B cell (primary cell): ENCODE measurements at places on chromosomes 12 and 14. TPM values are rescaled to one million over a fixed set of nuclear protein-coding genes. Genes with fewer than 3 reads are reported as not detected.

The FAM90A1 gene
- 0.17 and 0.34 TPM in 2 replicates for total RNA-seq

DNA sequence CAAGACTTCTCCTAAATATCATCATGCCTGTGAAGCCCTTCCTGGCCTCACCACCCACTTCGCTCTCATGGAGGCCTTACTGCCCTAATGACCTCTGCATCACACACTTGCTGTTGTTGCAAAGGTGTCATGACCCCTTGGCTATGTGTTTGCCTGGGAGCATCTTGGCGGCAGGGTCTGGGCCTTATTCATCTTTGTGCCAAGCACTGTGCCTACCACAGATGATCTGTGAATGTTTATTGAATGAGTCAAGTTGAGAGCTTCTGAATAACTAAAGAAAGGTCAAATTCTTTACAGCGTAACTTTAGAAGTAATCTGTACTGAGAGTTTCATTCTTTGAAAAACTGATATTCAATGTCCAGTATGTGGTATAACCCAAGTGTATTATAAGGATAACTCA lies 113.3 kb downstream of the TTC8 start:
- DNase-seq = no peak

DNA sequence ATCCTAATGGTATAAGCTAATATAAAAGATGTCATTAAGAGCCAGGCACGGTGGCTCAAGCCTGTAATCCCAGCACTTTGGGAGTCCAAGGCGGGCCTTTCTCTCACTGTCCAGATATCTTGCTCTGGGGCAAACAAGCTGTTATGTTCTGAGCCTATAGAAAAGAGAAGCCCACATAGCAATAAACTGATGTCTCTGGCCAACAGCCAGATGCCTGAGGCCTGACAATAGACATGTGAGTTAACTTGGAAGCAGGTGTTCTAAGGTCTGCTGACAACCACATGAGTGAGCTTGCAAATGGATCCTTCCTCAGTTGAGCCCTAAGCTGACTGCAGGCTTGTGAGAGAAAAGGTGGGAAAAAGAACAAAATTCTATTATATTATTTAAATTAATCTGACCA lies 25.0 kb downstream of the YAF2 start:
- no peak for DNase-seq

The ANO6 gene
- total RNA-seq = 18.7 and 19.5 TPM in 2 replicates
